ENCODE measurements at places on chromosomes 7 and 10.

DNA sequence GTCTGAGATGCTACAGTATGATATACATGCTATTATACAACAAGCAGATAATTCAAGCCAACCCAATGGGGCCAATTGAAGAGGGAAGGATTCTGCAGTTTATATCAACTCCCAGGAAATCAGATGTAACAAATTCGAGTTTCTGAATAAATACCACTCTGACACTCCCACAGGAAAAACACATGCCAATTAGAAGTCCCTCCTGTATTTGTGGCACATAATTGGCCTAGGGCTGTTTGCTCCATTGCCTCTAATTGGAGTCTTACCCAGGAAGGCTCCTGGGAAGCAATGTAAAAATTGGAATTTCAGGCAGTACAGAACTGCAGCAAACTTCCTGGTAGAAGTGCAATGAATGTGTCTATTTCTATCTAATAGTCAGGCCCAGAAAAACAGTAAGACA is 4.7 kb downstream of the PPA1 start:
- no peak for DNase-seq

DNA sequence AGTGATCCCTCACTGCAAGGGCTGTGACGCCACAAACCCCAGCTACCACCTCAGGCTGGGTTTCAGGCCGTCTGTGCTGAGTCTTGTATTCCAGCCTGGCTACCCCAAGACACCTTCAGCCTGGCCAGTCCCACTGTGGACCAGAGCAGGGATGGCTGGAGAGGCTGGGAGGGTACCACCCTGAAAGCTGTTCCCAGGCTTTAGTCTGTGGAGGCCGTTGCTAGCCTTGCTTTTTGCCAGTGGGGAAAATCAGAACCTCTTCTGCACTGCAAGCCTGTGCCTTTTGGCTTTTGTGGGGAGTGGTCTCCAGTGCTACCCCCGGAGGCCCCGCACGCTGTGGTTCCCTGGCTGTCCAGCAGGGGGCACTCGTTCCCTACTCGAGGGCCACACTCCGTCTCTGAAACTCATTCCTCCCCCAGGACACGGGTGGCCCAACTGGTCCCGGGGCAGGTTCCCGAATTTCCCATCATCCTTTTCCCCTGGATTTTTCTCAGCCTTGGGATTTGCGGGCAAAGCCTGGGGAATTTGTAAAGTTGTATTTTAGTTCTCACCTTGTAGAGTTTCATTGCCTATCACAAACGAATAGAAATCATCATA is 128.4 kb upstream of the BTBD16 start:
- DNase-seq = peak; percentile 49

- DNase-seq = no peak
These were observed 16.9 kb upstream of the FIGNL1 start for GRCh38 chr7:50466815-50467585.

DNA sequence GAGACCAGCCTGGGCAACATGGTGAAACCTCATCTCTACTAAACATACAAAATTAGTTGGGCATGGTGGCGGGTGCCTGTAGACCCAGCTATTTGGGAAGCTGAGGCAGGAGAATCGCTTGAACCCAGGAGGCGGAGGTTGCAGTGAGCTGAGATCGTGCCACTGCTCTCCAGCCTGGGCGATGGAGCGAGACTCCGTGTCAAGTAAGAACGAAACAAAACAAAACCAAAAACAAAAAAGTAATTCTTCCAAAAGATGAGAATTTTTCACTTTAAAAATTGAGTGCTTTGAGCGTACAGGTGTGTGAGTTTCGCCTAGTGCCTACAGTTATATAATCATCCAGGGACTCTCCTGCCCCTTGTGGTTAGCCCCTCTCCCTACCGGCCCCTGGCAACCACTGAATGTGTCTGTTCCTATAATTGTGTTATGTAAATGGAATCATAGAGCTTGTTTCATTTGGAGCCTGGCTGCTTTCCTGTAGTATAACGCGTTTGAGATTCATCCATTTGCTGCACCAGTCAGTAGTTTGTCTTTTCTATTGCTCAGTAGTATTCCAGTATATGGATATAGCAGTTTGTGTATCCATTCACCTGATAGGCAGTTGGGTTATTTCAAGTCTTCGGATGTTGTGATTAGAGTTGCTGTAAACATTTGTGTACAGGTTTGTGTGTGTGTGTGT is 80.0 kb downstream of the RBM33 start:
- DNase-seq = peak; percentile 24

- DNase-seq = peak; percentile 87
These were observed 49.9 kb upstream of the SH2B2 start for GRCh38 chr7:102236592-102237287.
